ENCODE measurements at places on chromosomes 1 and 21.

GRCh38 chr1:232454227-232454886 lies 175.6 kb downstream of the SIPA1L2 start:
- DNase-seq = no peak

DNA sequence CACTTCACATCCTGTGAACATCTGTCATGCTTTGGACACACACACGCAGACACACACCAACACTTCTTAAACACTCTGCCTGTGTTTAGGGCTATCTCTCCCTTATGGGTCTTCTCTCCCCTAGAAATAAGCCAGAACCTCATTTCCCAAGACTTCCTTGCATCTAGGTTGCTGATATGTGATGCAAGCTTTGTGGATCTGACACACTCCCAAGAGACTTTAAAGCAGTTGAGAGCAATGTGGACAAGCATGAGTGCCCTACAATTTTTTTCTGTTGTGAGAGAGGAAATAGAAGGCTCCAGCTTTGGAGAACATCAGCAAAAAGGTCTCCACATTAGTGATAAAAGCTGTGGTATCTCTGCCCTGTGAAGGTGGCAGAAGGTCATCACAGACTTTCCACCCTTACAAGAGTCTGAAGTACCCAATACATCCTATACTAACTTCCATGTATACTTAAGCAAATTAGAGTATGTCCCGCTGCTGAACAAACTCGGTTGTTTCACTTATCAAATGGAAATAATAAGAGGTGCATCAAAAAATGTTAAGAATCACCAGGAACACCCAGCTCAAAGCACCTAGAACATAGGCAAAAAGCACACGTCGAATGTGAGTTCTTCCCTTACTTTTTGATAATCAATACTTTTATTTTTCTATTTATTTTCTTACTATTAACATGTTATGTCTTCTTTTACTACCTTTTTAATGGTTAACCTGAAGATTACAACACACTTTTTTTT lies 267.6 kb downstream of the SETD4 start:
- DNase-seq = no peak

DNA sequence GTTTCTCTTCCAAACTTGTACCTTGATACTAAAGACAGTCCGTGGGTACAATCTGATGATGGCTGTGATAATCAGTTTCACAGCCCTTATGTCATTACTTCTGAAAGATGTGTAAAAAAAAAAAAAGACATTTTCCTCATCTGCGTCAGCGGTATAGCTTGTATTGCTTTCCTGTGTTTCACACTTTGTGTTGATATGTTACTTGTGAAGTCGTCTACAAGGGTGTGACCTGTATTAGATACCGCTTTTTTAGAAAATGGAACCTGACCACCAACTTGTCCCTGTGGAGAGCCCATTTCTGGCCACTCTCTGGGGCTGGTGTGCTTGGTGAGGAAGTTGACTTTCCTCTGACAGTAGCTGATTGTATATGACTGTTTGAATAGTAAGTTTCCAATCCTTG lies 50.5 kb downstream of the PEX14 start:
- DNase-seq = peak; percentile 55

DNA sequence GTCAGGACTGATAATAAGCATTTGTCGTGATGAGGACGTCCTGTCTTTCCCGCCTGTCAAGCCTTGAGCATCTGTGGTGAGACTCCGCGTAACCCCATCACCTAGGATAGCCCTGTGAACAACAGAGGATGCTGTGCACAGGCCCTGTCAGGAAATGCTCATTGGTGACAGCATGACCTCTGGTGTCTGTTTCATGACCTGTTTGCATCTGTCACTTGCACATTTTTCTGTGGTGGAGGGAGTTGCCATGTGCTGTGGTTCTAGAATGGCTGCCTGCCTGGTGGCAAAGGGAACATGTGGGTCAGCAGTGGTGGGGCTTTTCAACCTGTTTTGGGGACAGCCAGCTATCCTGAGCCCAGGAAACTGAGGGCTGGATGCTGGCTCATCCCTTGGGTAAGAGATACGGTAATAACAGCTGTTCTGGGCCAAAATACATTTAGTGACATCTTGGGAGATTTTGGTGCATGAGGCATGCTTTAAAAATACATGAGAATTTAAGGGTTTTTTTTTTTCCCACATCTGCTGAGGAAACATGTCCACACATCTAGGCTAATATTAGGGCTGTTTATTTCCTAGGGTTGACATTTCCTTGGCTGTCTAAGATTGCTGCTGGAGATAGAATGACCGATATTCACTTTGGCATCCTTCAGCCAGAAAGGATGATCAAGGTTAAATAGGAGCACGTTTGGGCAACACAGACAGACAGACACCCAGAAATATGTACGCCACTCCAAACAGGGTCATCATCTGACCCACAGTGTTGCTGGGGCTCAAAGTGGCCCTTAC lies 52.9 kb downstream of the KCNC4 start:
- peak; percentile 8 for DNase-seq

All from CD4-positive, alpha-beta T cell treated with Interleukin-10 for 1 hour (primary cell).